RWPE2 (cell line): ENCODE measurements at places on chromosomes 5 and 9.

DNA sequence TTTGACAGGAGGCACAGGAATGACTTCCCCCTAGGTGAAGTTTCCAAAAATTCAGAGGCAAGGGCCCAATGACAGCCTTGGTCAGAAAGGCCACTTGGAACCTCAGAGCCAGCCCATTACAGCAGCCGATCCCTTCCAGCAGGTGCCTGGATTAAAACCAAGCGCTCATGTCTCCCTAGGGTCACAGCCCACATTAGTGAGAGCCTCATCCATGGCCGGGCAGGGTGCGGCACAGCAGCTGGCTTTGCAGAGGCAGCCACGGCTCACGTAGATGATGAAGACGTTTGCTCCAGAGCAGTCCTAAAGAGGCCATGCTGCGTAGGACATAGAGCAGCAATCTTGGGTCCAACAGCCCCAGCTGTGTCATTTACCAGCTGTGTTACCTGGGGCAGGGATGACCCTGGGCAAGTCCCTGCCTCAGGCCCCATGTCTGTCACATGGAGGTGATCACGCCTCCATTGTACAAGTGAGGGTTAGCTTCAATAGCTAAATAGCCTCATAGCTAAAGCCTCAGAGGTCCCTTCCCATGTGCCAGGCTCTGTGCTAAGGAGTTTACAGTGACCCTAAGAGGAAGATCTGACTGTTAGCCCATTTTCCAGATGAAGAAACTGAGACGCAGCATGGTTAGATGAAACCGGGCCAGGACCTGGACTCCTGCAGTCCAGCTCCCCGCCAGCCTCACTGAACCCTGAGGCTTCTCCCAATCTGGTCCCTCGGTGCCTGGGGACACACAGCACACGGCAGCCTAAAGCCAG lies 39.2 kb downstream of the NEK6 start:
- DNase-seq, result no peak

GRCh38 chr5:53366245-53366644 lies 114.2 kb upstream of the FST start:
- no peak for DNase-seq

DNA sequence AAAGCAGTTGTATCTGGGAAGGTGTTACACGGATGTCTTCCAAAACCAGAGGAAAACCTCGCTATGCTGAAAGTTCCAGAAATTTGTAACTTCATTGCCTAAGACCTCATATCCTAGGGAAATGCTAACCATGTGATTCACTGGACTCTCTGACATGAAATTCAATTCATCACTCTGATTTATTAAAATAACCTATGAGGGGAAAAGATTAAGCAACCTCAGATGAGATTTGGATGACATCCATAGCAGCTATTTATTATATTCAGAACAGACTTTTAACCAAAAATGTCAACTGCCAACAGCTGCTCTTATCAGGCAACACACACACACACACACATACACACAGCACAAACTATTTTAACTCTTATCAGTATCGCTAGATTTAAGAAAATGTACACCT lies 1006.4 kb upstream of the CTNND2 start:
- DNase-seq, result no peak

DNA sequence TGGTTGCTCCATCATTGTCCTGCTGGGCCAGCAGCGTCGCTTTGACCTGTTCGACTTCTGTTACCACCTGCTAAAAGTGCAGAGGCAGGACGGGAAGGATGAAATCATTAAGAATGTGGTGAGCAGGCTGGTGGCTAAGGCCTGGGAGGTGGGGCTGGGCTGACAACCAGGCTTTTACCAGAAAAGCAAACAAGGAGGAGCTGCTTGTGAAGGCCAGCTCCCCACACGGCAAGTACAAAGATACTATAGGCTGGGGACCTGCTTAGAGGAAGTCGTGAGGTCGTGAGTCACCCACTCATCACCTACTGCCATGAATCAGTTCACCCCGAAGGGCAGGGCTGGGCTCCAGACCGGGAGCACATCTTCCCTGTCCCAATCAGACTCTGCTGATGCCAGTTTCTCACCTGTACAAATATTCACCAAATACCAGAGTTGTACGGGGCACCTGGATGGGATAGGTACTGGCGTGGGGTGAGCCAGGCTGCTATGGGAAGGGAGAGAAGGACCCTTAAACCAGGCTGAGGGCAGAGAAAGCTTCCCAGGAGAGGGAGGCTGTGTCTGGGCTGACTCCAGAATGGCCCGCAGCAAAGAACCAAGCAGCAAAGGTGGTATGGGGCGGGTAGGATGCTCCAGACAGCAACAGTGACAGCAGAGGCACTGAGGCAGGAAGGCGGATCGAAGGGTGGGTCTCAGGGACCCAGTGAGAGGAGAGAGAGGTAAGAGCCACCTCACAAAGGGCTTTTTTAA lies 69.3 kb upstream of the NIPAL4 start:
- DNase-seq, result peak; percentile 99

GRCh38 chr9:977838-978830 lies 1.7 kb downstream of the DMRT3 start:
- DNase-seq, result no peak

- DNase-seq, result no peak
Measured at GRCh38 chr9:7560669-7561305, 238.8 kb downstream of the DMAC1 start.

- DNase-seq, result no peak
Measured at GRCh38 chr5:155278532-155278931, 265.0 kb downstream of the KIF4B start.

DNA sequence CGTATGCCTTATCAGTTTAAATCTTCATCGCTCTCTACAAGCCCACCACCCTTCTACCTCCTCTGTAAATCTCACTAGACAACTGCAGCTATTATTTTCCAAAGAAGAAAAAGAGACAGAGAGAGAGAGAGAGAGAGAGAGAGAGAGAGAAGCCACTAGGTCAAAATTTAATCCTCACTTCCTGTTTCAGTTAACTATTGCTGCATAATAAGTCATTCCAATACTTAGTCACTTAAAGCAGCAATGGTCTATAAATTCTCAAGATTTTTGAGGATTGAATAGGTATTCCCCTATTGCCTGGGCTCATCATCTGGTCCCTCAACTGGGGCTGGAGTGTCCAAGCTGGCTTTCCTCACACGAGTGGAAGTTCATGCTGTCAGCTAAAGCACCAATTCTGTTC lies 68.8 kb downstream of the ITGA1 start:
- DNase-seq, result no peak

- DNase-seq, result no peak
Measured at GRCh38 chr5:18985171-18985758, 1002.7 kb downstream of the CDH18 start.

GRCh38 chr5:19547640-19548039 lies 440.4 kb downstream of the CDH18 start:
- DNase-seq, result no peak

DNA sequence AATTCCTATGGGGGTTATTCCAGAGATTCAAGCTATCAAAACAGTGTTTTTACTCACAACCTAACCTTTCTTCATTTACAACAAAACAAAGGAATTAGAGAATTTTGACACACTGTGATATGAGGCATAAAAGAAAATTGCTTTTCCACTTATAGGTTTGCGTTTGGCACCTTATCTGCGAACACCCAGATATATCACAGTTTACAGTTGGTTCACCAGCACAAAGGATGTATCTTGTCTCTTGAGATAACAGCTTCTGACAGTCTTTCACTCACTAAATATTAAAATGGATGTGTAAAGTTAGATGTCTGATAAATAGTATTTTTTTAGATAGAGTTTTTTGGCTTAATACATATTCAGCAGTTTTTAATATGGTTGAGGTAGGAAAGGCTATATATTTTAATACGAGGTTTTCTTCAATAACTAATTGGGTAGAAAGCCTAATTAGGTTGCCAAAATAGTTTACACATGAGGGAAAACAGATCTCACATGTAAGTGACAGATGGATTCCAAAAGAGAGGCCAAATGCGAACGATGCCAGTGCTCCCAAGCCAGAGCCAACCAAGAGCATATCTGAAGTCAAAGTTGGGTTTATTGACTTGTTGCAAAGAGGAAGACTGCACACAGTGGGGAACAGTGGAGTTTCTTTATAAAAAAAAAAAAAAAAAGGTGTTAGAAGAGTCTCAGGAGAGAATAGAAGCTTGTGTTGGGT lies 1495.2 kb downstream of the MAT2B start:
- no peak for DNase-seq
